ENCODE measurements at places on chromosomes 13 and 19. TPM values are rescaled to one million over a fixed set of nuclear protein-coding genes. Genes with fewer than 3 reads are reported as not detected.

DNA sequence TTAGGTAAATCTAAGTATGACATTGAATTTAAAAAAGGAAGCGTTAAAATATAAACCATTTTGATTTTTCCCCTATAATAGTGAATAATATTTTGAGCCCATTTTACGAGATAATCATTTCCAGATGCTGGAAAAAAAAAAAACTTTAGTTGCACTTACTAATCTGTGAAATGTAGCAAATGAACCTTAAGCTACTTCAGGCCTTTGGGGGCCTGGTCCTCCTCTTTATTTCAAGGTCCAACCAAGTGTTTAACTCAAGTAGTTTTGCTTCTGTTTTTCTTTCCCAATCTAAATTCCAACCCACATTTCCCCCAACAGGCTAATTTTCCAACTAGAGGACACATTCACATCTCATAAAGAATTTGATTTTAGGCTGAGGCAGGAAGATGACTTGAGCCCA lies 101.2 kb downstream of the TNFRSF19 start:
- H3K27me3 ChIP-seq: peaks cover 8% of the 10 kb centered on the region
- no peak overlapping the region for H3K4me3 ChIP-seq
- H3K4me1 ChIP-seq: no peaks in the 10 kb centered on the region
- DNase-seq: no peak
- no peaks in the 10 kb centered on the region for H3K36me3 ChIP-seq

DNA sequence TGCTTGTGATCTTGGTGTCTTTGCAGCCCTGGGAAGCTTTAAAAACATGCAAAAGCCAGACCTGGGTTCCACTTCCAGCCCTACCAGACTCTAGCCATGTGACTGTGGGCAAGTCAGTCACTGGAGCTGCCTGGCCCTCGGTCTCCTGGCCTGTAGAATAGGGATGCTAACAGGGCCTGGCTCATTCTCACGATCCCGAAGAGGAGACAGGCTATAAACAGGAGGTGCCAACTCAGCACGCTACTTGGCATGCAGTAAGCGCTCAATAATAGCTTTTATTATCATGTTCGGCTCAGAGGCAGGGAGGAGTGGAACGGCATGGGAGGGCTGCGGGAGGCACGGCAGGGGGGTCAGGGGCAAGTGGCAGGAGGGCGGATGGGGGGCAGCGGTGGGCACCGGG lies 1.7 kb downstream of the CTXN1 start:
- no peaks in the 10 kb centered on the region for H3K27me3 ChIP-seq
- H3K4me1 ChIP-seq: peaks cover 37% of the 10 kb centered on the region
- no peak for DNase-seq
- H3K4me3 ChIP-seq: no peak overlapping the region

- H3K4me3 ChIP-seq: no peak overlapping the region
- no peak overlapping the region for H3K27ac ChIP-seq
- DNase-seq: no peak
- no peaks in the 10 kb centered on the region for H3K27me3 ChIP-seq
- H3K4me1 ChIP-seq: no peaks in the 10 kb centered on the region
These were observed 20.1 kb upstream of the CAMSAP3 start for GRCh38 chr19:7575434-7576040.

- H3K4me3 ChIP-seq: no peak overlapping the region
- no peaks in the 10 kb centered on the region for H3K36me3 ChIP-seq
- peaks cover 13% of the 10 kb centered on the region for H3K27me3 ChIP-seq
These were observed 4.4 kb downstream of the TMEM145 start for GRCh38 chr19:42317535-42317934.

DNA sequence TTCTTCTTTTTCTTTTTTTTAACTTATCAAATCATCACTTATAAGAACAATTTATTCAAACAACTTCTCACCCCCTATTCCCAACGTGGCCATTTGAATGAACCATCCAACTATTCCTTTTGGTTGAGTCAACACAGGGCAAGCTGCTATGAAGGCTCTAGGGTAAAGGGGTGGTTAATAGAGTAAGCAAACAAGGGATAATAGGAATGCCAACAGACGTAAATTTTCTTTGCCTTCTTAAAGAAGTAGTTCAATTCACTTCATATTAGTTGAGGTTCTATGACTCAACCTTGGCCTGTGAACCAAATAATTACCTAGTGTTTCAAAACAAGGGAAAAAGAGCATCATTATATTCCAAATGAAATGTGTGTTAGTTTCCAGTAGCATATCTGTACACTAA lies 1383.8 kb upstream of the SLC10A2 start:
- DNase-seq: no peak
- H3K27ac ChIP-seq: no peak overlapping the region
- H3K4me3 ChIP-seq: no peak overlapping the region
- H3K36me3 ChIP-seq: no peaks in the 10 kb centered on the region
- no peaks in the 10 kb centered on the region for H3K4me1 ChIP-seq

DNA sequence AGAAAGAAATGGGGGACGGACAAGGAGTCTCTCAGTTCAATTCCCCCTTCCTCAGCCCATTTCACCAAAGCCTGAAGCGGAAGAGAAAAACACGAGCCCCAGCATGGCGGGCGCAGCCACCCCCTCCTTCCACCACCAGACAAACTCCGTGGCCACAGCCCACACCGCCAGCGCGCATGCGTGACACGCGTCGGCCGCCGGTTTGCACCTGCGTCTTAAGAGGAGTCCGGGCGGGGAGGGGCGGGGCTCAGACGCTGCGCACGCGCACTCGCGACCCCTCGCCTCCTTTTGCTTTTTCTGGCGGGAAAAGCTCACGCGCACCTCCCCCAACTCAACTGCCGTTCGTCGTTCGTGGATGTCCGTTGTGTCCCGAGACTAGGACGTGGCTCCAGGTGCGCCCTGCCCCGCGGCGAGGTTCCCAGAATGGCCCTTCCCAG lies at the start of gene KASH5:
KASH5 (plus strand) TSS at position 314 of the 437 bp plus-strand sequence. CDS start 2,635 bp downstream, outside the sequence.
- peaks cover 37% of the 10 kb centered on the region for H3K4me1 ChIP-seq

GRCh38 chr19:4690361-4690760 lies 20.2 kb upstream of the MYDGF start:
- H3K27me3 ChIP-seq: no peaks in the 10 kb centered on the region
- H3K4me3 ChIP-seq: no peak overlapping the region
- H3K36me3 ChIP-seq: peaks cover 81% of the 10 kb centered on the region
- no peak for DNase-seq
- no peaks in the 10 kb centered on the region for H3K4me1 ChIP-seq

GRCh38 chr19:407511-408440 lies 1.2 kb downstream of the C2CD4C start:
- H3K27ac ChIP-seq: no peak overlapping the region
- no peak overlapping the region for H3K4me3 ChIP-seq
- H3K36me3 ChIP-seq: no peaks in the 10 kb centered on the region
- DNase-seq: no peak
- H3K4me1 ChIP-seq: peaks cover 14% of the 10 kb centered on the region

- H3K4me1 ChIP-seq: no peaks in the 10 kb centered on the region
- no peak for DNase-seq
- H3K36me3 ChIP-seq: no peaks in the 10 kb centered on the region
- no peak overlapping the region for H3K27ac ChIP-seq
These were observed 63.4 kb downstream of the EFNB2 start for GRCh38 chr13:106471957-106472543.

- no peak overlapping the region for H3K27ac ChIP-seq
- peak; percentile 44 for DNase-seq
- H3K27me3 ChIP-seq: peaks cover 19% of the 10 kb centered on the region
- H3K4me1 ChIP-seq: peaks cover 17% of the 10 kb centered on the region
These were observed 44.7 kb downstream of the EFNB2 start for GRCh38 chr13:106490569-106491321.

DNA sequence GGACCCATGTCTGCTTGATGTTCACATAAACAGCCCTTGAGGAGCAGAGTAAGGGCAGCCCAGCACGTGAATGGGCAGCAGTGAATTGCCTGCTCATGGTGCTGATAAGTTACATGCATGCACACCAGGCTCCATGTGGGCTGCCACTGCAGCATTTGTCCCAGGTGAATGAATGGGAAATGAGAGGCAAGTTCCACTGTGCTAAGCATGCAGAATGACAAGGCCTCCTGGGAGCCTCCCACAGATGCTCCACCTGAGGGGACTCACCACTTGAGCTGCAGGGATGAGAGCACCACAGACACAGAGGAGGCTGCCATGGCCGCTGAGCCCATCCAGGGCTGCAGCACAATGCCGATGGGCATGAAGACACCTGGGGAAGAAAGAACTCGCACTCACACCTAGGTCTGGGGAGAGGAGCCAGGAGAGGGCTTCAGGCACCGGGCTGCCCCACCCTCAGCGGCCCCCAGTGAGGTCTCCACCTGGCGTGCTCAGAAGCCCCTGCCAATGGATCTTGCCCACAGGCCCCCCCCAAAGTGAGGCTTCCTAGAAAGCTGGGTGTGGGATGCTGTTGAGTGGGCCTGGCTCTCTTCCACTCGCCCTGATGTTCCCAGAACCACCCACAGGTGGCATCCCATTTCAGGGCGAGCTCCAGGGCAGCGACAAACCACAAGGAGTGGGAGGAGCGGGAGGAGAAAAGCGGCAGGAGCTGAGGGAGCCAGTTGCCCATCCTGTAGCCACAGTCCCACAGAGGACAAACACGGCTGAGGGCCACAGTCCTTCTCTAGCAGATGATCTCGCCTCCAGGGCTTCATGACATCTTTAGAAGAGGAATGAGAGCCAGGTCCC lies 73.8 kb downstream of the CCDC70 start:
- DNase-seq: no peak
- no peaks in the 10 kb centered on the region for H3K36me3 ChIP-seq
- no peaks in the 10 kb centered on the region for H3K27me3 ChIP-seq
- no peak overlapping the region for H3K27ac ChIP-seq
- no peaks in the 10 kb centered on the region for H3K4me1 ChIP-seq

DNA sequence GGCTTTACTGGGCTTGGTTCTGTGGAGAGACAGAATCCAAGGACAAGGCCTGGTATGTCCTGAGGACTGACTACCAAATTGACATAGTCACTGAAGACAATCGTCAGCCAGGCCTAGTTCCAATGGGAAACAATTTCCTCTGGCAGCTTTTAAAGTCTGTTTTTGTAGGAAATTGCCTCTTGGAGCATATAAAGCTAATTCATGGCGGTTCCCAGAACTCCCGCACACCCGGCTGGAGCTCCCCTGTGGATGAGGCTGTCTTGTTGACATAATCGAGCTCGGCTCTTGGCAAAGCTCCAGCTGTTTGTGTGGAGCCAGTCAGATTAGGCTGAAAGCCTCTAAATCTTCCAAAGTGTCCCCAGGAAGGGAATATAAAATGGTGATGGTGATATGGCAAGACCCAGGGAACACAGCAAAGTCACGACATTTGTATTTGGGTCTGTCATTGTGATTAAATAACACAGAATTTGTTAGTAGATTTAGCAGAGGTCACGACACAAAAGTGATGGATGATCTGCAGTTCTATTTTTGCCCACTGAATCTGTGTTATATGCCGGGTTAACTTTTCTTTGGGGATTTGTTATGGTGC lies 395.0 kb downstream of the PCDH9 start:
- no peaks in the 10 kb centered on the region for H3K4me1 ChIP-seq
- H3K27me3 ChIP-seq: no peaks in the 10 kb centered on the region
- no peaks in the 10 kb centered on the region for H3K36me3 ChIP-seq
- no peak overlapping the region for H3K4me3 ChIP-seq
- no peak for DNase-seq

DNA sequence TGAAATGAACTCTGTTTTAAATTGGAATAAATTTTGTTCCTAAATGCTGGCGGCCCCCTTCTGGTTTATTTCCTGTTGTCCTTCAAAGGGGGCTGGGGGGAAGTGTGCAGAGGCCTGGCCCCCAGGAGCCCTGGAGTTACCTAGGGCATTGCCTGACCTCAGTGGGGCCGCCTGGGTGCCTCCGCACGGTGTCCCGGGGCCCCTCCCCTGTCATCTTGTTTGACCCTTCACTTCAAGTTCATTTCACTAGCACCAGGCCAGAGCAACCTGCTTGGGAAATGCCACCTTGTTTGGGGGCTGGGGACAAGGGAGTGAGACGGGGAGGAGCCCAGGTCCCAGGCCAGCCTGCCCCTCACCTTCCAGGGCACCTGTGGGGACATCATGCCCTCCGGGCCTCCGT lies 11.9 kb upstream of the GNA15 start:
- H3K4me1 ChIP-seq: no peaks in the 10 kb centered on the region
- no peak overlapping the region for H3K27ac ChIP-seq
- no peaks in the 10 kb centered on the region for H3K36me3 ChIP-seq

GRCh38 chr13:78131811-78132210 lies 213.2 kb upstream of the EDNRB start:
- no peak for DNase-seq
- no peak overlapping the region for H3K4me3 ChIP-seq
- H3K27me3 ChIP-seq: no peaks in the 10 kb centered on the region
- no peak overlapping the region for H3K27ac ChIP-seq
- no peaks in the 10 kb centered on the region for H3K4me1 ChIP-seq

Gene WDR88
- not detected for total RNA-seq

Gene KANK3
- total RNA-seq: 5.7 TPM

Gene WDFY2
- total RNA-seq: 32.1 TPM

Gene THSD1
- total RNA-seq: 1.2 TPM

Gene LTBP4
- total RNA-seq: 182 TPM
